ENCODE measurements at places on chromosomes 7 and 10.

DNA sequence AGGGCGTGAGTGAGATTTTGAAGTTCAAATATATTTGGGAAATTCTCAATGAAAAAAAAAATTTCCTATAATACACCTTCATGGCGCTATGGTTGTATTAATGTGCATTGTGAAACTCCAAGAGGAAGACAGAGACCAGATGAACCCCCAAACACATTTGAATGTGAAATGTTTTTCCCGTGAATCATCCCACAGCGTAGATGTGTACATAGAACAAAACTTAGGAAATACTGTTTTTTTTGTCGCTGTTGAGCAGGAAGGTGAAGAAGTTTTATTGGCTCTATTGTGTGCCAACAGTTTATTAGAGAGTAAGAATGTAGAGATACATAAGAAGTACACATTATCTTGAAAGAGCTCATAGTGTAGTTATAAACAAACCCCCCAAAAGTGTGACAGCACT, 134.0 kb downstream of the KCND2 start:
- no peak for DNase-seq

- DNase-seq: no peak
Observed at GRCh38 chr10:17523917-17524316, 69.5 kb upstream of the ST8SIA6 start.

GRCh38 chr7:68458010-68458908, 1140.0 kb upstream of the AUTS2 start:
- DNase-seq: peak; percentile 22

GRCh38 chr10:43287056-43288007, 20.5 kb upstream of the RASGEF1A start:
- DNase-seq: no peak

GRCh38 chr7:40041456-40041855, 91.4 kb downstream of the CDK13 start:
- DNase-seq: no peak
